ENCODE measurements at places on chromosomes 4 and X.

DNA sequence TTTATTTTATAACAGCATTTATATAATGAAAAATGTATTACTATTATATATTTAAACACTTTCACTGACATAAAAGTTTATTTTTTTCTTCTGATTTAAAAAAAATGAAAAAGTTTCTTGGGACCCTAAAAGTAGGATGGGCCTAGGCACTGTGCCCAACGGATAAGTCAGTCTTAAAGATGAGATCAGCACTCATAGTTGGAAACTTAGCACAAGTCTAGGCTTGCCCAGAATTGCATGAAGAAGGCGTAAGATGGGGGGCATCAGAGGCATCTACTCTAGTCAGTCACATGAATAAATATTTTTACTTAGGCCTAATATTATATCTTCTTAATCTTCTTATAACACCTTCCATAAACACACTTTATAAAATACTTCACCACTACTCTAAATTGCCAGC, 306.7 kb upstream of the GRID2 start:
- DNase-seq = no peak

DNA sequence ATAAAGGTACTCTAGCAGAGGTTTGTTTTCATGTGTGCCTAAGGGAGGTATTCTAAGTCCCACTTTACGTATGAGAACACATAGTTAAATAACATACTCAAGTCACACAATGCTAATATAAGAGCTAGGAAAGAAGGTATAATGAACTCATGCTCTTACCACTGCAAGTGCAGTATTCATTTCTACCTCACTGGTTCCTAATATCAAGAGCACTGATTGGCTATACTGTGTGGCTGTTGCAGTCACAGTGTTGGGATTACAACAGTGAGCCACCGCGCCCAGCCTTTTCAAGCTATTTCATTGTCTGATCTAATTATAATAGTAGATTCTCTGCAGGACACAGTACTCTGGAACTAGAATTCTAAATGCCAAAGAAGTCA, 84.0 kb downstream of the PDS5A start:
- DNase-seq = no peak

DNA sequence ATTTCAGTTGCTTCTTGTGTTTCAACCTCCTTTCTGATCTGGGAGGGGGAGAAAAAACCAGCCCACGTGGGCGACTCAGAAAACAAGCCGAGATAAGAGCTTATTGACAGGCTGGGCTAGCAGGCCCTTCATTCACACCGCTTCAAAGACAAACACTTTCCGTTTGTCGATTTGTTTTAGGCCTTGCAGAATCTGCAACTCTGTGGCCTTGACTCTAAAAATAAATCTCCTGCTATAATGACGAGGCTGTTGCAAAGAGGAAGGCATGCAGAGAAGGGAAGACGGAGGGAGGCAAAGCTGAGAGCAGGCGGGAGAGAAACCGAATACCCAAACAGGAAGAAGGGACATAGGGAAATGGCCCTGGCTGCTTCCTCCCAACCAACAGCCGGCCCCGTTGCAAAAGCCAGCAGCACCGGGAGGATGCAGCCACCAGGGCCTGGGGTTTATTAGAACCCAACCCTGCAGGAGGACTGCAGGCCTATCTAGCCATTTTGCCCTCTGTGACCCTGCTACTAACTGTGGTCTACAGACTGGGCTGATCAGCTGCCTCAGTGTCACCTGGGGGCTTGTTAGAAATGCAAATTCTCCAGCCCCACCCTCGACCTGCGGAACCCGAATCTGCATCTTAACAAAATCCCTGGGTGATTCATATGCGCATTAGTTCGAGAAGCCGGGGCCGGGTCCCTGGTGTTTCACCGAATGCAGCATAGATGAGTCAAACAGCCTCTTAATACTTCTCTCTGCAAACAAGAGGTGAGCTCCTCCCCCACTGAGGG, 325.5 kb downstream of the BCOR start:
- peak; percentile 72 for DNase-seq

DNA sequence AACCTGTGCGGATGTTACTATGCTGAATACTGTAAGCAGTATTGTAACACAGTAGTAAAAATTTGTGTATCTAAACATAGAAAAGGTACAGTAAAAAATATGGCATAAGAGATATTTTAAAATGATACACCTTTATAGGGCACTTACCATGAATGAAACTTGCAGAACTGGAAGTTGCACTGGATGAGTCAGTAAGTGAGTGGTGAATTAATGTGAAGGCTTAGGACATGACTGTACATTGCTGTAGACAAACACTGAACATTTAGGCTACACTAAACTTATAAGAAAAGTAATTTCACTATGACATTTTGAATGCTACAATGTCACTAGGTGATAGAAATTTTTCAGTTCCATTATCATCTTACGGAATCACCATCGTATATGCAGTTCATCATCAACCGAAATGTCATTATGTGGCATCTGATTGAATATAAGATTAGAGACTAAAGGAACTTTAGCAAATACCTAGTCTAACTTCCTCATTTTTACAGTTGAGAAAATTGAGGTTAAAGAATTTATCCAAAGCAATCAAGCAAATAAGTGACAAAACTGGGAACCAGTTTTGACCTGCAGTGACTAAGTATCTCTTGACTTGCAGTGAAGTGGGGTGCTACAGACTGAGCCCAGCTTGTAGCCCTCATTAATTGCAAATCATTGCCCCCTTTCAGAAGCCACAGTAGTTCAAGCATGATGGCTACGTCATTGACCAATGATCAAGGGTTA, 55.3 kb downstream of the EGF start:
- peak; percentile 57 for DNase-seq

DNA sequence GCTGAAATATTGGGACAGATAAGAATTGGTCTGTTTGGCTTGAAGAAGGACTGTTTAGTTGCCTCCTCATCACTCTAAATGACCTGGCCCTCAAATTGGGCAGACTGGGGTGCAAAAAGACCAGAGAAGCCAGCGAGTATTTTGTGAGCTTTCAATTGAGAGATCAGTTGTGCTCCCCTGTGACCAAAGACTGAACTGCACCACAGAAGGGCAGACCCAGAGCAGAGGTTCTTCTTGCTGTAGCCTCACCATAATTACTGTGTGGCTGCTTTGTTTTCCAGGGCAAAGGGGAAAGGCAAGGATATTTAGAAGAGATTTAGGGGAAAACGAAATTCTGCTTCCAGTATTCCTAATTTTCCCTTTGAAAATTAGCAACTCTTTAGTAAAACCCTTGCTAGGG, 104.0 kb upstream of the MBNL3 start:
- peak; percentile 50 for DNase-seq

- no peak for DNase-seq
These were observed 54.6 kb upstream of the MAP3K15 start for GRCh38 chrX:19569930-19570329.

GRCh38 chr4:97496298-97496873, 646.9 kb downstream of the STPG2 start:
- no peak for DNase-seq

DNA sequence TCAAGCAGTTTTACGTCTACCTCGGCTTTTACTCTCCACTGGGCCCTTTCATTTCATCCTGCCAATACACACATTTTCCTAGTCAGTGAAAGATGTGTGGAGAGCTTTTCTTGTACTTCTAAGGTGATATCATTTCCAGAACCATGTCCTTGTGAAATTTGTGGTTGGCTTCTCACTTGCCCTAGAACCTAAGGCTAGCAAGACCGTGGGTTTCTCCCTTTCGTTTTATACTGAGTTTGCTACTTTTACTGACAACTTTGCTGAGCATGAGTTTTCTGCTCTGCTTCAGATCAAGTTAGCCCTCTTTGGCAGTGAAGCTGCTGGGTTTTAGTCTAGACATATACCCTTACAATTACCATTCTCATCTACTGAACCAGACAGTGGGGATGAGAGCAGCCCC, 95.7 kb upstream of the FRMPD4 start:
- DNase-seq = no peak

GRCh38 chrX:143636831-143637230, 930 bp upstream of the SLITRK4 start:
- no peak for DNase-seq

GRCh38 chr4:121108557-121108956, 36.2 kb upstream of the NDNF start:
- DNase-seq = no peak

DNA sequence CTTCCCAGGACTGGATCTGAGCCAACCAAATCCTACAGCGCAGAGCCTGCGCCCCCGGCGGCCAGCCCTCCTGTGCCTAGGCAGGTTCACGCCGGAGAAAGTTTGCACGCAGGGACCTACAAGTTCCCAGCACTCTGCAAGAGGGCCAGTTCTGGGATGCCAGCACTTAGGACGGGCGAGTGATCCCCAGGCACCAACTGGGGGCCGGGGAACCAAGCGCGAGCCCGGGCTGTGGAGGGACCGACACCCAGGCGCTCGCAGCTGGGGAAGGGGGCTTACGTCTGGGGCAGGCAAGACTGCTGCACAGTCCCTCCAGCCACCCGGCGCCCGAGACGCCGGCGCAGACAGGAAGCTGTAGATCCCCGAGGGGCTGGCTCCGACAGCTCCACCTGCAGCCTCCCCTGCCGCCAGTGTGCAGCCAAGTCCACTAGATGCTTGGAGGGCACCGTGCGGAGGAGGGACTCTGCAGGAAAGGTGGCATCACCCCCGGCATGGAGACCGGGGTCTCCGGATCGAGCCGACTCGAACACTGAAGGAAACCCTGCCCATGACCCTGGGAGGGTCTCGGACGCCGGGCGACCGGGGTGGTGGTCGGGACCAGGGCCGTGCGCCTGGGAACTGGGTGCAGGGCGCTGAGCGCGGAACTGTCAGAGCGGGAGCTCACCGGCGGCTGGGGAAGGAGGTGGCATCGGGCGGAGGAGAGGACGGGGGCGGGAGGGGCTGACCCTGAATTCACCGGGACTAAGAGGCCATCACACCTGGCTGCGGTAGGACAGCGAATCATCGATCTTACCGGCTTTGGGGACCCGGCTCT, 566 bp downstream of the CORIN start:
- DNase-seq = peak; percentile 58

GRCh38 chr4:158302076-158302866, 92.0 kb downstream of the TMEM144 start:
- DNase-seq = no peak

- no peak for DNase-seq
These were observed 4.0 kb downstream of the DUSP9 start for GRCh38 chrX:153650959-153651358.

- DNase-seq = no peak
These were observed 30.0 kb downstream of the CLCN3 start for GRCh38 chr4:169650227-169650936.

- peak; percentile 5 for DNase-seq
These were observed 822 bp downstream of the ZNF275 start for GRCh38 chrX:153334654-153335295.

GRCh38 chr4:114015444-114015899, 36.0 kb upstream of the ARSJ start:
- DNase-seq = no peak

DNA sequence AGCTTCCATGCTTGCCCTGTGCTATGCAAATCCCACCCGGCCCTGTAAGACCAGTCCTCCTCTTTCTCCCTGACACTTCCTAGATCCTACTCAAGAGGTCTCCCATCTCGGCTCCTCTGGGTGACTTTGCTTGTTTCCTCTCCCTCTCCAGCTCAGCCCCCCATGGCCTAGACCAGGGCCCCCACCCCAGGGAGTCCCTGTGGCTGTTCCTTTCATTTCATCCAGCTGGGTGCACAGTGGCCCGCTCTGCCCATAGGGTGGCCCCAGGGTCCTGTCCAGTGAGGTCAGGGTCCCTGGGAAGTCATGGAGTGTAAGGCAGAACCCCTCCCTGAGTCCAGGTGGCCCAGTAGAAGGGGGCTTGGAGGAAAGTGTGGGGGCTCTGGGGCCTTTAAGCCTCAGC, 52.3 kb upstream of the NKX1-1 start:
- DNase-seq = no peak

DNA sequence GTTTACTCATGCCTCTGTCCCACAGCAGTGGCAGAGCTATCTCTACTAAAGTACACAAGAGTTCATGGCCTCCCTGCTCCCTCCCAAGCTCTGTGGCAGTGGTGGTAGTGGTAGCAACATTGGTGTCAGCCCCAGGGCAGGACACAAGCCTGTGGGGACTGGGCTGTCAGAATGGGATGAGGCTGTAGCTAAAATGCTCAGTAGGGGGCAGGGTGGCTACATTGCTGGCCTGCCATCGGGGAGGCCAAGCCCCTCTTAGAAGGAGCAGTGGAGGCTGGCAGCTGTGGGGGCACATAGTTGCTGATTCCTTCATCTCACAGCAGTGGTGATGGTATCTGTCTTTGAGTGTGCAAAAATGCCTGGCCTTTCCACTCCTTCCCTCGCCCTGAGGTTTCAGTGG, 461.7 kb downstream of the PCDH18 start:
- DNase-seq = no peak

GRCh38 chr4:60846678-60847077, 353.4 kb upstream of the ADGRL3 start:
- DNase-seq = no peak

DNA sequence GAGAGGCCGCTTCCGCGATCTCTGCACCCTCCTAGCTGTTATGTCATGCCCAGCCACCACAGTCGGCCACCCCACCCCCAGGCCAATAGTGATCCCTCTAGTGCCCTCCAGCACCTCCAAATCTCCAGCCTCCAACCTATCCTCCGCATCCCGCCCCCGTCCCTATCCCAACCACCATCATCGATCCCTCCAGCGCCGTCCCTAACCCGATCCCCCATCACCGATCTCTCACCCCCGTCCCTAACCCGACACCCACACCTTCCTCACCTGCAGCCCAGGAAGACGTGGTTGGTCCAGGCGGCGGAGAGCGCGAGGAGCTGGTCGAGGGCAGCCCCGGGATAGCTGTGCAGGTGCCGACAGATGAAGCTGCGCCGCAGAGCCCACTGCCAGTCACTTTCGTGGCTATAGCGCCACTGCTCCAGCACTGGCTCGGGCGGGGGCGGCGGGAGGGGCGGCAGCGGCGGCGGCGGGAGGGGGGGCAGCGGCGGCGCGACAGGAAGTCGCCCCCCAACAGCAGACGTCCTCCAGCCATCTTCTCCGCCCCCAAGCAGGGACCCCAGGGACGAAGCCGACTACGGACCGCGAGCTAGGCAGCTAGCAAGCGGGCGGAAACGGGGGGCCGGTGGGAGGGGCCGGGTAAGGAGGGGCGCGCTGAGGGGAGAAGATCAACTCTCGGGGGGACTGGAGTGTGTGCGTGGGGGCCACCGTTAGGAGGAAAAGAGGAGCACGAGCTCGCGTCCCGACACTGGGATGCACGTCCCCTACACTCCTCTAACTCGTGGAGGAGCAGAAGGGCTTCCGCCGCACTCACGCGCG, 552 bp downstream of the NKRF start:
- peak; percentile 49 for DNase-seq

DNA sequence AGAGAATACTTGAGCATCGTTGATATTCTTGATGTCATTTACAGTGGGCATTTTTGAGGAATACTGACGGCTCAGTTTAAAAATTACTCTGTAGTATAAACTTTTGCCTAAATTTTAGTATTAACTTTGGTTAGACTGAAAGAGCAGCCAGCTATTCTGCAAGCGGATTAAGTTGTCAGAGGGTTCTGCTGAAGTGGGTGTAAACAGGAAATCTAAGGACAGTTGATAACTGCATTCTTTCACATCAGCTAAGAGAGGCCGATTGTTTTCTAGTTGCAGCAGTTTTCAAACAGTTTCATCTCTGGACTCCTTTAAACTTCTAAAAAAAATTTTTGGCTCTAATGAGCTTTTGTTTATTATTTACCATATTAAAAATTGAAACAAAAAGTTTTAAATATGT, 149.6 kb downstream of the RAPGEF2 start:
- DNase-seq = peak; percentile 45

Data from hematopoietic multipotent progenitor cell treated with erythropoietin and hydrocortisone succinate and interleukin-3 and kit ligand, for 4 days (in vitro differentiated cells).